Stimulated activated CD8-positive, alpha-beta memory T cell treated with anti-CD3 and anti-CD28 coated beads, Interleukin-15, amount 100 ng/mL, for 24 hours (primary cell): ENCODE measurements at places on chromosomes 3 and 15.

GRCh38 chr3:186432944-186433732 lies 71.1 kb upstream of the DGKG start:
- no peak for DNase-seq

- DNase-seq: no peak
Observed at GRCh38 chr3:182605882-182606611, 187.3 kb upstream of the ATP11B start.

- no peak for DNase-seq
Observed at GRCh38 chr15:62637574-62637897, 405.0 kb upstream of the TPM1 start.

DNA sequence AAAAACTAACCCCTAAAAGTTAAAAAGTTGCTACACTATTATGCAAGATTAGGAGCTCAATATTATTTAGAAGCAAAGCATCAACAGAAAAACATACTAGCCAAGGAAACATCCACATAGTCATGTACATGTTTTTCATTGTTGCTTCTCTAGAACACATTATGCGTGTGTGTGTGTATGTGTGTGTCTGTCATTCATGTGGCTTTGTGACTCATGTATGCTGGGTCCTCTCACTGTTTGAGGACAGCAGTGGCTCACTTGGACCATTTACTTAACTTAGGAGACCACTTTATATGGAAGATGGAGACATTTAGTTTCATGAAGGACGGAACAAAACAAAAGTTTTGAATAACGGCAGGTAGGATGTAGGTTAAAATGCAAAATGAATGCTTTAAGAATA lies 219.4 kb upstream of the THBS1 start:
- no peak for DNase-seq

DNA sequence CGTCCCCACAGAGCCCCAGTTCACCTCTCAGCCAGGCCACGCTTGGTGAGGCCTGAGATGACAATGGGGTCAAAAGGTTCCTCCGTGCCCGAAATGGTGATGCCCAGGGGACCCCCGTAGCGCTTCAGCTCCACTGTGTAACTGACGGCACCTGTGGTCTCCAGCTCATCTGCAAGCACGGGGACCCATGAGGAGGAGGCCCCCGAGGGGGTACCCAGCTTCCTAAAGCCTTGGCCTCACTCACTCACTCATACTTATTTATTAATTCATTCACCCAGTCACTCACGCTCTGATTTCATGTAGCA lies 30.4 kb downstream of the GRIP2 start:
- DNase-seq: no peak
